ENCODE measurements at places on chromosomes 3 and 15. TPM values are rescaled to one million over a fixed set of nuclear protein-coding genes. Genes with fewer than 3 reads are reported as not detected.

Gene HIGD2B
- polyA plus RNA-seq, result not detected

Gene TGM5
- not detected for polyA plus RNA-seq

Gene DUOXA2
- not detected for polyA plus RNA-seq

Gene CHRM5
- not detected for polyA plus RNA-seq

Gene CCR9
- polyA plus RNA-seq, result 1.4 TPM

Measured in CD8-positive, alpha-beta memory T cell (primary cell).